ENCODE measurements at places on chromosomes 12 and 14. TPM values are rescaled to one million over a fixed set of nuclear protein-coding genes. Genes with fewer than 3 reads are reported as not detected.

DNA sequence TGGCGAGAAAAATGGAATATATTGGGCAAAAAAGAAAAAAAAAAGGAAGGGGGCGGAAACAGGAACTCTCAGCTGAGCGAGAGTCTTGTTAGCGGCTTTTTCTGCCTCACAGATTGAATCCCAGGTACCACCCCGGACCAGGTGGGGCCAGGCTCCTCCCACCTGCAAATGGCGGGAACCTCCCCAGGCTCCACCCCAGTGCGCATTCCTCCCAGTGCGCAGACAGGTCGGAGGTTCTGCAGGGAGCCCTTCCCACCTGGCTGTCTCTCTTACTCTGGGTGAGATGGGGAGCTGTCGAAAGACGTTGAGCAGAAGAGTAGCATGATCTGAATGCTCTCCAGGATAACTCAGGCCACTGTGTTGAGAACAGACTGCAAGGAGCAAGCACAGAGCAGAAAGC, 57.0 kb upstream of the ETV6 start:
- no peak for DNase-seq

DNA sequence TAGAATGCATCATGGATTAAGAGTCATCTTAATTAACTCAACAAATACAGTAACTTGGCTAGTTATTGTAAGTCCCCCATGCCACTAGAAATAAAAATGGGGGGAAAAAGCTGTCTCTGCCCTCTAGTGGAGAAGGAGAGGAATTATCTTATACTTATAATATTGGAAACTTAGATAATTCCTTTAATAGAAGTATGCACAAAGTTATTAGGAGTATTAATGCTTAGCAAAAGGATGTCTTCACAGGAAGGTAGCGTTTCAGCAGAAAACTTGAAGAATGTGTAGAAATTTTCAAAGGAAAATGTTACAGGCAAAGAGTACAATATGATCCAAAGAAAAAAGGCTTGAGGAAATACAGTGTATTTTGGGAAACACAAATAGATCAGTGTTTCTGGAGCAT, 19.8 kb downstream of the OR5AU1 start:
- DNase-seq, result peak; percentile 27

GRCh38 chr12:1904875-1905274, 13.6 kb downstream of the CACNA2D4 start:
- no peak for DNase-seq

CHST11 gene
- total RNA-seq, result 2.6 TPM

DNA sequence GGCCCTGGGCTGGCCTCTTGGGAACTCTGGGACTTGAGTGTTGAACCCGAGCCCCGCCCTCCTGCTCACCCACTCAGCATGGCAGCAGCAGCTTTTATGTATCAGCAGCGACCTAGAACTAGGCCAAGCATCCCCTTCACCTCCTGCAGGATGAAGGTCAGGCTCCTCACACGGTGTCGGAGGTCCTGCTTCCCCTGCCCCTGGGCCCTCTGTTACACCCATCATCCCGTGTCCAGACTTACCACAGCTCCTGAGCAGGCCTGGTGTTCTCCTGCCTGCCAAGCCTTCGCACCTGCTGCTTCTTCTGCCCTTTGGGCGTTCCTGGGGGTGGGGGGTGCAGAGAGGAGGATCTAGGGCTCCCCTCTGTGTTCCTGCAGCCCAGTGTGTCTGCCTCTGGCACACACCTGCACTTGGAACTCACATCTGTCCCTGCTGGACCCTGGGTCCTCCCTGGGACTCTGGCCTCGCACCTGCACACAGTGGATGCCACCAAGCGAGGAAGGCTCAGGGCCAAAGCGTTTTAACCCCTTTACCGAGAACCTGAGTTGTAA, 80.3 kb downstream of the PAPOLA start:
- DNase-seq, result no peak

- peak; percentile 90 for DNase-seq
Observed at GRCh38 chr12:123398550-123399254, 14.8 kb downstream of the KMT5A start.

AHNAK2 gene
- 106 TPM for total RNA-seq

GRCh38 chr14:96917442-96917963, 120.3 kb downstream of the VRK1 start:
- no peak for DNase-seq

DNA sequence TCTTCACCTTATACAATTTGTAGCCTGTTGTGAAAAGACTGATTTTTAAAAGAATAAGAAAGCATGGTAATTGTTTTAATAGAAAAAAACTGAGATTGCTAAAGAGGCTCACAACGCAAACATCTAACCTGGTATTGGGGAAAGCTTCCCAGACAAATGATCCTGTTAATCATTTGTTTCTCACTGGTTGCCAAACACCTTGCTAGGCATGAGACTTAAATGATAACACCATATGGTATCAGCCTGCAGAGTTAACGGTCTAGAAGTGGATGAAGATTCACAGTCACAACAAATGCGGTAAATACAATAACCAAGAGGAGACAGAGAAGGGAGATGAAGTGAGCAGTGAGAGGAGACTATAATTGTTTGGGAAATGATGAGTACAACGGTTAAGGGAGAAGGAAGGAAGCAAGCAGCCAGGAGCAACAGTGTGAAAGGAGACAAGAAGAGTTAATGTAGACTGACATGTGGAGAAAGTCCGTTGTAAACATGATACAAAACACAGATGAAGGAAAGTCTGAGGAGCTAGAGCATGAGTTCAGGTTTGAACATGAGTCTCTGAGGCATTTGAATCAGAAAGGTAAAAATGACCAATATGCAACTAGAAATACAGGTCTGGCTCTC, 19.8 kb downstream of the GXYLT1 start:
- DNase-seq, result no peak

GRCh38 chr12:116697305-116697704, 40.6 kb downstream of the SPRING1 start:
- no peak for DNase-seq

- DNase-seq, result peak; percentile 53
Observed at GRCh38 chr14:71658261-71658860, 273.9 kb upstream of the RGS6 start.

GRCh38 chr12:62724947-62725451, 210.0 kb downstream of the PPM1H start:
- DNase-seq, result peak; percentile 100

GRCh38 chr12:9634177-9634803, 26.6 kb upstream of the KLRB1 start:
- DNase-seq, result peak; percentile 28

GRCh38 chr12:537772-538171, 78.0 kb downstream of the B4GALNT3 start:
- no peak for DNase-seq

- peak; percentile 70 for DNase-seq
Observed at GRCh38 chr12:51973560-51973959, 22.1 kb downstream of the ACVR1B start.

- no peak for DNase-seq
Observed at GRCh38 chr14:34203251-34203722, 252.4 kb upstream of the EGLN3 start.

DNA sequence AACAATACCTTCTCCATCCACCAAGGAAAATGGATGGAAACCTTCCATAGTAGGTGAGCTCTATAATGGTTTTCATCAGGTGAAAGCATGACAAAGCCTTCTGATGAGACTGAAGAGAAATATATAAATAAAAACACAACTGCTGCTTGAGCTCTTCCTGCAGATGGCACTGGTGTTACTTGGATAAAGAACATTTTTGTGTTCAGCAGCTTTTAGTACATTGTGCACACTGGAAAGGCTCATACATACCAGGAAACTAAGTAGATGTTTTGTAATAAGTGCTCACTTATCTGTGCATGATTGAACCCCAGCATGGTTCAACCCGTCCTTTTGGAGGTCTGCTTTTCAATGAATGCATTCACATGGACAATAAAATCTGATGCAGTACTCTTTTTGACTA, 357.3 kb upstream of the MIS18BP1 start:
- DNase-seq, result peak; percentile 1

NGB gene
- total RNA-seq, result not detected

DNA sequence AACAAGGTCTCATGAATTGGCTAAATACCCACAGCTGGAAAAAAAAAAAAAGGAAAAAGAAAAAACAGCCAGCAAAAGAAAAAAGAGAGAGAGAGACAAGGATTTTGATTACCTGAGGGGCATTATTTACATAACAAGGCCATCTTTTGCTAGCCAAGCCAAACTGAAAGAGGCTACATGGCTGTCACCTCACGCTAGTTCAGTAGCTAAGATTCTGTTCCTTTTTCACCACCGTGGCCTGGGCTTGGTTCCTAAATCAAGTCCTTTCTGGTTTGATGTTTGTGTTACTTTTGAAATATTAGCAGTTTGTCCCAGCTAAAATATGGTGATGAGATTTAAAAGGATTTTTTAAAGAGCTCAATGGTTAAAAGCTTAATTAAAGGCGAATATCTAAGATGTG, 2.0 kb upstream of the SDS start:
- DNase-seq, result no peak

PTPN21 gene
- 9.2 TPM for total RNA-seq

DNA sequence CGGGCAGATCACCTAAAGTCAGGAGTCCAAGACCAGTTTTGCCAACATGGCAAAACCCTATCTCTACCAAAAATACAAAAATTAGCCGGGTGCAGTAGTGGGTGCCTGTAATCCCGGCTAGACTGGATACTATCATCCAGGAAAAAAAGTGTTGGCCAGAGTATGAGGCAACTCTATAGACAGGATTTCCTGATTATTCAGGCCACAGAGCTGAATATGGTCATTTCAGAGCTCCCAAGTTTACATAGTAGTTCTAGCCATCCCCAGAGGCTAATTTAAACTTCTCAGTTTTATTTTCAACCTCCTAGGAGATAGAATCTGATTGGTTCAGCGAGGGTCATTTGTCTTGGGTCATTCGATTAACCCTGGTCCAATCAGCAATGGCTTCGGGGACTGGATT, 7.3 kb downstream of the RPGRIP1 start:
- no peak for DNase-seq

DNA sequence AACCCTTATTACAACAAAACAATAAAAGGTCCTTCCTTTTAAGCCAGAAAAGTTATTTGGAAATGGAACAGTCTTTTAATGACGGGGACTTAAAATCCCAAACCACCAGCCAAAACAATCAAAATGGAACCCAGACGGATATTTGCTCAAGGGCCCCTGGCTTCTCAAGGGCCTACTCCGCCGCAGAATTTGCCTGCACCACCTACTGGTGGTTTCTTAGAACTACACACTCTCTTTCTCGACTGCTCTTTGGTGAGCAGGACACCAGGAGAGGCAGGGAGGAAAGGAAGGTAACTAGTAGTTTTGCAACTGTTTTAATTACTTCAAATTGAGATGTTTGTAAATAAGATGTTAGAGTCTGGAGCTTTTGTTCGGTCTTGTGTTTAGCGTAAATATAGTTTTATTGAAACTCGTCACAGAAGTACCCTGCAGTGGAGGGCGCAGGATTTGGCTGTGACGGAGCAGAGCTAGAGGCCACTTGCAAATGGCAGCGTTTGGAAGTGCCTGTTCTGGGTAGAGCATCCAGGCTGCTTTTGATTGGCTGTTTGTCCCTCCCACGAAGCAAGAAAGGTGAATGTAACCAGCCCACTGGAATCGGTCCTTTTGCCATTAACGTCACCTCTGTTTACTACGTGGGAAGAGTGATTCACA, 238.5 kb downstream of the CACNA1C start:
- DNase-seq, result peak; percentile 41

SLC4A8 gene
- 3.3 TPM for total RNA-seq

GRCh38 chr14:98498019-98498885, 773.7 kb downstream of the BCL11B start:
- DNase-seq, result no peak

DNA sequence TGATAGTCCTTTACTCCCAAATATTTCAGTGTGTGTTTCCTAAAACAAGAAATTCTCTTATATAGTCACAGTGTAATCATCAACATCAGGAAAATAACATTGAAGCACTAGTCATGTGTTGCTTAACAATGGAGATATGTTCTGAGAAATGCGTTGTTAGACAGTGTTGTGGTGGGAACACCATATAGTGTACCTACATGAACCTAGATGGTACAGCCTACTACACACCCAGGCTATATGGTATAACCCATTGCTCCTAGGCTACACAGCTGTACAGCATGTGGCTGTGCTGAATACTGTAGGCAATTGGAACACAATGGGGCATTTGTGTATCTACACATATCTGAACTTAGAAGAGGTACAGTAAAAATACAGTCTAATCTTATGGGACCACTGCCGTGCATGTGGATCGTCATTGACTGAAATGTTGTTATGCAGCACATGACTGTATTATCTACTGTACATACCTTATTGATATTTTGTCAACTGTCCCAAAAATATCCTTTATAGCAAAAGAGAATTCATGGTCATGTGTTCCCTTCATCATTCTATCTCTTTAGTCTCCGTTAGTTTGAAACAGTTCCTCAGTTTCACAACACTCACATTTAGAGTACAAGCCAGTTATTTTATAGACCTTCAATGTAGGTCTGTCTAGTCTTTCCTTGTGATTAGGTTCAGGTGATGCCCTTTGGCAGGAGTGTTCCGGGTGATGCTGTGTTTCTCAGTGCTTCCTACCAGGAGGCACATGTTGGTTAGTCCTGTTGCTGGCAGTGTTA, 109.7 kb downstream of the SLC25A47 start:
- no peak for DNase-seq

CIPC gene
- total RNA-seq, result 12.1 TPM

DNA sequence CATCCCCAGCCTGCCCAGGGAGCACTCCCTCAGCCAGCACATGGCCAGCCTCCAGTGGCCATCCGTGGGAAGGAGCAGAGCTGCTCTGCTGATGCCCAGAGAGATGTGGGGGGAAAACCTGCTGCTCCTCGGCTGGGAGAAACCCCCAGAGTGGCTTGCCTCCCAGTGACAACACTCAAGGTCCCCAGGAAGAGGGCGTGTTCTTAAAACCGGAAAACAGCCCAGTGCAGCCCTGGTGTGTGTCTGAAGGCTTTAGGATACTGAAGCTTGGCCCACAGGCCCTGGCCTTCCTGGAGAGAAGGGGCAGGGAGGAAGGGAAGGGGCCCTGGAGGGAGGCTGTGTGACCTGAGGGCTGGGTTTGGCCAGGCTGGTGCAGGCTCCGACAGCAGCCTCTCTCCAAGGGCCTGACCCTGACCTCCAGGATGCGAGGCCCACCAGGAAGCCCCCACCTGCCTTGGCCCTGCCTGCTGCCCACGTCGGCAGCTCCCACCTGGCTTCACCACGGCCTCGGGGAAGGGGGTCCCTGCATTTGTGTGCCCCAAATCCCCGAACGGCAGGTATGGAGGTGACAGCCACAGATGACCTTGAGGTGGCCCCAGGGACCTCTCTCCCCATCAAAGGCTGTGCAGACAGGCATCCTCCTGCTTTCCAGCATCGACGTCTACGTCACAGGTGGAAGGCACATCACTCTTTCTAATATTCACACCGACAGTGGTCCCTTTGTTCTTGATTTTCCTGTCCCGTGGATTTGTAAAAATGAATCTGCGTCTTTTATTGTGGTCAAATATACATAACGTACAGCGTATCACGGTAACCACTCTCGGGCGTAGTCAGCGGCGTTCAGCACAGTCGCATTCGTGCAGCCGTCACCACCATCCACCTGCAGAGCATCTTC, 190.0 kb upstream of the C14orf180 start:
- no peak for DNase-seq

- no peak for DNase-seq
Observed at GRCh38 chr14:89516173-89516572, 99.1 kb upstream of the FOXN3 start.

GRCh38 chr14:22163051-22163450, 426.0 kb downstream of the DAD1 start:
- no peak for DNase-seq
